ENCODE measurements at places on chromosomes 16 and 17. TPM values are rescaled to one million over a fixed set of nuclear protein-coding genes. Genes with fewer than 3 reads are reported as not detected.

- no peak for DNase-seq
Measured at GRCh38 chr17:79955691-79956440, 79.8 kb downstream of the TBC1D16 start.

DNA sequence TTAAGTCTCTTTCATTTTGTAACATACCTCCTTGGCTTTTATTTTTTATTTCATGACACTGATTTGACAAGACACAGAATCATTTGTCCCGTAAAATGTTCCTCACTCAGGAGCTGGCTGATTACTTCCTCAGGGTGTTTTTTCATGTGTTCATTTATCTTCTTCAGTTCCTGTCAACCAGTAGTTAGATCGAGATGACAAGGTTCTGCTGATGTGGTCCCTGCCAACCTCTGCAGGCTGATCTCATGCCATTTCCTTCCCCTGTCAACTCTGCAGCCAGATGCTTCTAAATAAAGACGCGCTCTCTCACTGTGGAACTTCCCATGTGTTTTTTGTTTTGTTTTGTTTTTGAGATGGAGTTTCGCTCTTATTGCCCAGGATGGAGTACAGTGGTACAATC lies 8.1 kb upstream of the CXCL16 start:
- peak; percentile 40 for DNase-seq

DNA sequence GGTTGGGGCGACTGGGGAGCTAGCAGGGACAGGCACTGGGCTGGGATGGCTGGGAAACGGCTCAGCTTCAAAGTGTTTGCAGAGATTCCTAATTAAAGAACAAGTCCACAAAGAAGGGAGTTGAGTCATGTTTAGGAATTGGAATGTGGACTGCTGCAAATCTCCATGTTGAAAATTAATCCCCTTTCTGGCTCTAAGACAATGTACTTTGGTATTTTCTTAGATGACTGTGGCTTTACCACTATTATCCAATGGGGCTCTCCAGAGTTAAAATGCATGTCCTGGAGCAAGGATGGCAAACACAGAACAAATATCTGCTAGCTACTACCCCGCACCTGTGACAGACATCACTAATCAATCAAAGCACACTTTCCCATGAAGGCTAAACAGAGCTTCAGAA lies 22.2 kb upstream of the WSCD1 start:
- DNase-seq = no peak

GRCh38 chr16:88356124-88356726 lies 26.5 kb upstream of the ZNF469 start:
- no peak for DNase-seq

- DNase-seq = no peak
Measured at GRCh38 chr17:82050152-82050760, 1.4 kb downstream of the RFNG start.

GRCh38 chr16:66695935-66696668 lies 441 bp downstream of the CMTM4 start:
- DNase-seq = no peak

DNA sequence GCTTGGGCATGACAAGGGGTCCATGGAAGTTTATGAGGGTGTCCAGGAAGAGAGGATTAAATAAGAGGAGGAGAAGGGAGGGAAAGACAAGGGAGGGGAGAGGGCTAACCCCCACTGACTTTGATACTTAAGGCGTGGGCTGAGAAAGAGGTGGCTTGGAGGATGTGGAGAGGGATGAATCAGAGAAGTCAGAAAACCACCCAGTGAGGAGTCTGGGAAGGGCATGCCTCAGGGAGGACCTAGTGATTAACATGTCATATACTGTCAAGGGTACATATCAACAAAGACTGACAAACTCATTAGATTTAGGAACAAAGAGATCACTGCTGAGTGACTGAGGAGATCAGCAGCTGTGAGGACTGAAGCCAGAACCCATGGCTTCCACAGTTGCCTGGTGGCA lies 145.4 kb downstream of the IRX5 start:
- no peak for DNase-seq

GRCh38 chr17:18968945-18969887 lies 17.3 kb downstream of the SLC5A10 start:
- peak; percentile 28 for DNase-seq

GRCh38 chr16:65070831-65071432 lies 50.9 kb downstream of the CDH11 start:
- peak; percentile 86 for DNase-seq

DNA sequence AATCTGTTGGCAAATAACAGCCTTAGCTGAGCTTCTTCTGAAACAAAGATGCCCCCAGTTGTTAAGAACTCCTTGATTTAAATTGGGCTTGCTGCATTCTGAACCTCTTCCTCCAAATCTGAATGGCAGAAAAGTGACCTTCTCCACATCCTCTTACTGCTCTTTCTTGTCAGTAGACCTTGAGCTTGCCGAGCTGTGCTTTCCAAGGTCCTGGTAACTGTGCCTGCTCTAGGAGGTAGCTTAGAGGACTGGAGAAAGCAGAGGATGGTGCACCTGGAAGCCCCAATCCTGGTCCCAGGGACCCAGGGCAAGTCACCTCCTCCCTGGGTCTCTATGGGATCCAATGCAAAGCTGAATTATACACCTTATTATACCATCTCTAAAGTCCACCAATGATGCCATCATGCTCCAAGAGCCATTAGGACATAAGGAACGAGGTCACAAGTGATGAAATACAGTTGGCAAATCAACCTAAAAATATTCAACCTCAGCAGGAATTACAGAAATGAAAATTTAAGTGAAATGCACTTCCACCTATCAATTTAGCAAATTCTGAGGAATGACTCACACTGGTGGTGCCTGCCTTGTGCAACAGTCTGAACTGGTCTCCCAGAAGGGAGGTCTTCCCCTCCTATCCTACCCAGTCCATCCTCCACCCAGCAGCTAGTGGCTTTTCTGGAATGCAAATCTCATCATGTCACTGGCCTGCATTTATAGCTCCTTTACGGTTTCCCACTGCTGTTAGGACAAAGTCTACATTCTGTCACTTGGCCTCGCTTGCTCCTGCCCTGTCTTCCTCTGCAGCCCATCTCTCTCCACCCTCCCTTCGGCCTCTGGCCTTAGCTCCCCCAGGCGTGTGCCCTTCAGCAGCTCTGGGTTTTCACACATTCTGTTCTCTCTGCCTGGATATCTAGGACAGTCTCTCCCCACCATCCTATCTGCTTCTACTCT lies 36.6 kb downstream of the TOM1L2 start:
- peak; percentile 70 for DNase-seq

- DNase-seq = no peak
Measured at GRCh38 chr17:71247441-71248015, 873.3 kb upstream of the SOX9 start.

- DNase-seq = peak; percentile 71
Measured at GRCh38 chr17:39674702-39675389, 6.6 kb downstream of the PNMT start.

GRCh38 chr17:44217738-44218343 lies 1.6 kb downstream of the UBTF start:
- no peak for DNase-seq

DNA sequence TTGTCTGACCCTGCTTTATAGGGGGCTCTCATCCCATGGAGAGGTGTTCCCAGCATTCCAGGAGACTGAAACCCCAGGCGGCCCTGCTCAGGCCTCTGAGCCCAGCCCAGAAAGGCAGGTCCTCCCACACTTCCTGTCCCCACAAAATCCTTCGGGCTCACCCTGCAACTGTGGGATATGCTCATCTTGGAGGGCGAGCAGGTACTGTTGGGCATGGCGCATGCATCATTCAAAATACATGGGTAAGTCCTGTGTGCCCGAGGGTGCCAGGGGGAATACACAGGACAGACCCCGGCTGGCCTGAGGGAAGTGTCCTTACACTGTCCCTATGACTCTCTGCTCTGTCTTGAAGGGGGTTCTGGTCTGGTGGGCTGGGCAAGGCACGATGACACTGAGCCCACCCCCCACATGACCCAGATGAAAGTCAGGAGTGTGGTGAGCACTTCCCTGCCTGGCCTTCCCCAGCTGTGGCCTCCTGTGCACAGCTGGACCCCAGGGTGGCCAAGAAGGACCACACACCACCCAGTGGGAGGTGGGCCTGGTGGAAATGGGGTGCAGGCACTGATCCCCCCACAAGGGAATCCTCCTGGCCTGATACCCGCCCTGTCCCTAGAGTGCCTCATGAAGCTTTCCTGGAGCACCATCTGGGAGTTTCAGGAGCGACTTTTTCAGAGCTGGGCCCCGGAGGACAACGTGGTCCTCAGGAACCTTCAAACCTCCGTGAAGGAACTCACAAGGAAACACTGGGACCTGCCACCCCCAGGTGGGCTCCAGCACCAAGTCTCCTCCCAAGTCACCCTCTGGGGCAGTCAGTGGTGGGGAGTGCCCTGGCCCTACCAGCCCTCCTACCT lies 46.7 kb downstream of the USP22 start:
- no peak for DNase-seq

DNA sequence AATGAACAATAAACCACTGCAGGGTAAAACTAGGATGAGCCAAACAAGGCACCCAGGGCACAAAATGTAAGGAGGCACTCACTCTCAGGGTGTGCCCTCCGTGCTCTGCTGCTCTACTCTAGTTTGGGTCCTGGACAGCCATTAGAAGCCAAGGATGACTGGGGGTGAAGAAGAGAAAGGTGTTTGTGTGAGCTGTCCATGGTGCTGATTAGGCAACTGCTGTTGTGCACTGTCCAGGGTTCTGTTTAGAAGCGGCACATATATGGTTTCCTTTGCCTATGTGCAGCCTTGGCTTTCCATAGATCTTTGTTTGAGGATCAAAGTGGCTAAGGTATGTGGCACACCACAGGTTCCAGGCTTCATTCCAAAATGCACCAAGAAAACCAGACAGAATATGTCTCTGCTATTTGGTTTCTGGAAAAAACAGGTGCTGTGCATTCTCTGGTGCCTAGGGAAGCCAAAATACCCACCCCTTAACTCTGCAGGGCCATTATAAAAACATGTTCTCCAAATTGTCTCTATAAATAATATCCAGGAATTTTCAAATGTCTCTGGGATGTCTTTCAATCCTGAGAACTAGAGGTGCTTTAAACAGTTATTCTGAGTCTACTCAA lies 123.5 kb downstream of the CBLN1 start:
- peak; percentile 1 for DNase-seq

DNA sequence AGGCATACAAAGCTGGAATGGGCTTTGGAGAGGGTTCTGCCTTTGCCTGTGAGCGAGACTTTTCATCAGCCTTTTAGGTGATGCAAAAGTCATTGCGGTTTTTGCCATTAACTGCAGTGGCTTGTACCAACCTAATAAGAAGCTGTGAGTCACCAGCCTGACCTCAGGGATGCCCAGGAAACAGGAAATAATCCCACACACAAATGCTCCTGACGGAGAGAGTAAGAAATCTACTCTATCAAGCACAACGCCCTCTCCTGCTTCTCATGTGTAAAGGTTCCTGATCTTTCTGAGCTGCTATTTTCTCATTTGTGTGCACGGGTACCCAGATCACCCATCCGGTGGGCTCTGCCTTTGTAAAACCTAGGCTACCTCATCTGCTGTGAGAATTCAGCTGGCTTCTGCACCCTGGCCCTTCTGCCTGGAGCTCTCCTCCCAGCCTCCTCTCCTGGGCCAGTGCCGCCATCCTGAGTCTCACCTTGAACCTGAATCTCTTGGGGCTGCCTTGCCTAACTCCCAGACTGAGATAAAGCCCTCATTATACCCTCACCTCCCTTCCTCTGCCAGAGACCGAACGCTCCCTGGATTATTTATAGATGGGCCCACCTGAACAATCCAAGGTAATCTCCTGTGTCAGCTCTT lies 299.7 kb downstream of the C16orf95 start:
- peak; percentile 23 for DNase-seq

DNA sequence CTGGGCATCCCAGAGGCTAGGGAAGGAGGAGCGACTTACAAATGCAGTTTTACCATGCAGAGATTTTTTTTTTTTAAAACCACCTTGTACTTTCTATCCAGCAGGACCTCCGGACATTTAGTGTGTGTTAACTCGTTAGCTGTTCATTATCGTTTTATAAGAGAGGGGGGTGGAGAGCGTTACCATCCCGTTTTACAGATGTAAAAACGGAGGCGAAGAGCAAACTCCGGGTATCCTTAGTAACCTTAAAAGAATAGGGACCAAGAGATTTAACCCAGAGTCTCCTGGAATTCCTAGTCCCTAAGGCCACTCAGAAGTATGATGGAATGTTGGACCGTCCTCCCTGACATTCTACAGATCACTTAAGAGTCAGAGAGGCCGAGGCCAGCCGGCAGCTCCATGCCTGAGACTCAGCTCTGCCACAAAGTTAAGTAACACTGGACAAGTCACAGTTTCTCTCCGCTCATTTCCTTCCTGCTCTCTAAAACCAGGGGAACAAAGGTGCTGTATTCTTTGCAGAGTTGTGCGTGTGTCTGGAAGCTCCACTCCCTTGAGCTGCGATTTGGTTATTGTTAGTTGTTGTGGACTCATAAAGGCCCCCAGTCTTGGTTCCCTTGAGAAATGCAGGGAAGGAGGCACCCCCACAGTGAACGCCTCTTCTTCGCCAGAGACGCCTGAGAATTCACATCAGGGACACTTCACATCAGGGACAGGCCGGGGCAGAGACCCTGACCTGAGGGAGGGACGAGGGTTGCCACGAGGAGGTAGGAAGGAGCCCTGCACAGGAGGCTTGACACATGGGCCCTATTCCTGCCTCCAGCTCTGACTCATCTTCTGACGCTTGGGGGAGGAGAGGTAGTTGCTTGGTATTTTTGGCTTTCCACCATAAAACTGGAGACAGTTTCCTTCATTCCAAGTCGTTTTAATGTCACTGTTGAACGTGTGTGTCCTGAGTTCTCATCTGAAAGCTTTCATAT lies 1.2 kb downstream of the DUSP14 start:
- DNase-seq = peak; percentile 87

DNA sequence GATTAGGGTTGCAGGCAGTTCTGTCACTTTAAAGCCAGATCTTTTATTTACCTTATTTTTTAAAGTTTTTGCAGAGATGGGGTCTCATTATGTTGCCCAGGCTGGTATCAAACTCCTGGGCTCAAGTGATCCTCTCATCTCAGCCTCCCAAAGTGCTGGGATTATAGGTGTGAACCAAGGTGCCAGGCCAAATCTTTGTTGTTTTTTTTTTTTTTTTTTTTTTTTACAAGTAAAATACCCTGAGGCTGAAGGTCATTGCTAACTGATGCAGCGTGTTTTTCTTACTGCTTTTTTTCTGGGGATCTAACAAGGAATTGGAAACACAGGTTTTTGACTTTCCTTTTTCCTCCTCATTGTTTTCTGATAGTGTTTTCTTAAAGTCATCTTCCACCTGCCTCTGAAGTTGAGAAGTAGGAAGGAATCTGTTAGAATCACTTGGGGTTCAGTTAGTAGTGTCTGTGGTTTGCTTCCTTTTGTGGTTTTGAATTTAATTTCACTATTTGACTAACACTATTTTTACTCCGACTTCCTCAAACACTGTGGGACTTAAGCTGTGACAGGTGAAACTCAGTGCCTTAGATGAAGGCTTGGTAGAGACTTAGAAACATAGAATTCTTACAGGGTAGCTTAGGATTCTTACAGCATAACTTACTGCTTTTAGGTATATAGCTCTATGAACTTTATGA lies 22.2 kb downstream of the CLTC start:
- DNase-seq = no peak

DNA sequence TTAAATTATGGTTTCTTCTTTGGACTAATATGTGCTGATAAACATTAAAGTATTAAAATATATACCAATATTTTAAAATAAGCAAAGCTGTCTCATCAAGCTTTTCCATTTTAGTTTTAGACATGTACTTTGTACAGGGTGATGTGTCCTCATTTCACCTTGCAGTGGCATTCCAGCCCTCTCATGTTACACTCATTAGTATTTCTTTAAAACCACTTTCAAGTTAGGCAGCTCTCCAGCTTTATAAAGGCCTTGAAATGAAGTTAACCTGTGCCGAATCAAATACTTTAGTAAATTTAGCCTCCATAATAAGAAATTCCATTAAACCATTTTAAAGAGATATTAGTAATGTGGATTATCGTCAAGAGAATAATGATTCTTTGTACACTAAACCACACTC lies 107.6 kb upstream of the HLF start:
- DNase-seq = no peak

TMED6 gene
- total RNA-seq = not detected

HSDL1 gene
- total RNA-seq = 22.9 TPM

TM4SF5 gene
- not detected for total RNA-seq
